ENCODE measurements at places on chromosomes 7 and 10.

GRCh38 chr10:4515721-4516120, 310.3 kb upstream of the AKR1E2 start:
- no peak overlapping the region for H3K4me3 ChIP-seq
- no peak for DNase-seq
- no peaks in the 10 kb centered on the region for H3K36me3 ChIP-seq
- no peaks in the 10 kb centered on the region for H3K27me3 ChIP-seq
- no peak overlapping the region for H3K27ac ChIP-seq

DNA sequence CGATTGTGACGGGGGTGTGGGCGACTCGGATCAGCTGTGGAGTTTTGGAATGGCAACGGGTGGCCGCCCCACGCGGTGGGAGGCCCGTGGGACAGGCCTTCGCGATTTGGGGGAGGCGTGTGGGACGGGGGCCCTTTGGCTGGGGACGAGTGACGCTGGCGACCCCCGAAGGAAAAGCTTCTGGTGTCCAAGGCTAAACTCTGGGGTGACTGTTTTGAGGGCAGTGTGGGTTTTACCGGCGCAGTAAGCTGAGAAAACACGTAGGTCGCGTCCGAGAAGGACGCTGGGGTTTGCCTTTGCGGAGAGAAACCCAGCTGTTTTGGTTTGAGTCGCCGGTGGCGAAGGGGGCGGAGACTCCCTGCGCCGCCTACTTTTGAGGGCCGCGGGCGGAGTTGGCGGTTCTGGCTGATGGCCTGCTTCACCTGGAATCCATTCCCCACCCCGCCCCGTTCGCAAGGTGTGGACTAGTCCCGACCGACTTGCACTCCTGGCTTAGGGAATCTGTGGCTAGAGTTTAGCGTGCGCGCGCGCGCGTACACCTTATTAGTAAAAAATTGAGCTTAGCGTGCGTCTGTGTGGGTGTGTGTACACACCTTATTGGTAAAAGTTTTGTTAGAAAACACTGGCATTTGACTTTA, 606 bp downstream of the TAX1BP1 start:
- peak overlapping the region; percentile 84 for H3K27ac ChIP-seq
- peak; percentile 97 for DNase-seq
- no peaks in the 10 kb centered on the region for H3K27me3 ChIP-seq

GRCh38 chr10:75432176-75432575, 752 bp downstream of the LRMDA start:
- H3K36me3 ChIP-seq: no peaks in the 10 kb centered on the region
- no peaks in the 10 kb centered on the region for H3K27me3 ChIP-seq
- peaks cover 47% of the 10 kb centered on the region for H3K4me1 ChIP-seq
- DNase-seq: no peak
- H3K27ac ChIP-seq: no peak overlapping the region
- H3K4me3 ChIP-seq: peak overlapping the region; percentile 72

- H3K27ac ChIP-seq: no peak overlapping the region
- H3K4me1 ChIP-seq: no peaks in the 10 kb centered on the region
- H3K36me3 ChIP-seq: no peaks in the 10 kb centered on the region
- DNase-seq: no peak
- no peak overlapping the region for H3K4me3 ChIP-seq
These were observed 31.9 kb downstream of the LRRC18 start for GRCh38 chr10:48907730-48908129.

- H3K36me3 ChIP-seq: no peaks in the 10 kb centered on the region
- H3K27me3 ChIP-seq: no peaks in the 10 kb centered on the region
- no peak overlapping the region for H3K27ac ChIP-seq
- DNase-seq: no peak
- no peaks in the 10 kb centered on the region for H3K4me1 ChIP-seq
These were observed 207.2 kb upstream of the DKK1 start for GRCh38 chr10:52106899-52107298.

- H3K27ac ChIP-seq: no peak overlapping the region
- no peak overlapping the region for H3K4me3 ChIP-seq
- no peak for DNase-seq
These were observed 79.6 kb downstream of the INPP5A start for GRCh38 chr10:132616996-132617736.

DNA sequence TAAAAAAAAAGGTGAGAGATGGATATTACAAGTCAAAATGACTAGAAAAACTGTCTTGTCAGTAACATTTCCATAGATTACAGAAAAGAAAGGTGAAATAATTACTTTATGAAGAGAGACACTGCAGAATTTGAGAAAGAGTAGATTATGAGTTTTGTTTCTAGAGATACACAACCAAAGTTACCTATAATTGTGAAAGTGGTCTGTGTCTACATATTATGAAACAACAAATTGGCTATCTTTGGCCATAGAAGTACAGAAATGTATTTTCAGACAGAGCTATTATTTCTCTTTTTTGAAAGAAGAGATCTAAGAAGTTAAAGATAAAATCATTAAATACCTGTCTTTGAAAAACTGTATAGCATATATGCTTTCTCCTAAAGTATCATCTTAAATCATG, 30.1 kb downstream of the KCND2 start:
- no peak overlapping the region for H3K4me3 ChIP-seq
- no peaks in the 10 kb centered on the region for H3K36me3 ChIP-seq
- H3K27ac ChIP-seq: no peak overlapping the region
- H3K4me1 ChIP-seq: no peaks in the 10 kb centered on the region
- no peaks in the 10 kb centered on the region for H3K27me3 ChIP-seq
- DNase-seq: no peak
